ENCODE measurements at places on chromosomes 11 and 22.

DNA sequence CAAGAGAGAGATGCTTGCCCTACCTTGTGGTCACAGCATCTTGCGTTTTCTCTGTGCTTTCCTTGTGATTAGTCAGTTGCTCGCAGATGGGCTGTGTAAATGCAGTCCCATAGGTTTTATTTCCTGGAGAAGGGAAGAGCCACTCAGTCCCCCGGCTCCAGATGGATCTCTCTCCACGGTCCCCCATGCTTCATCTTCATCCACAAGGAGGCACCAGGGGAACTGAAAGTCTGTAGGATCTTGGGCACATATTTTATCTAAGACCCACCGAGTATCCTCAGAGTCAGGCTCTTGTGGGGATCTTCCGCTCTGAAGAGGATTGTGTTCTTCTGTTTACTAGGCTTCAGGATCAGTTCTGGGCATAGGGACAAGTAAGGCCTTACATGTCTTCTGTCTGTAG lies 66.8 kb upstream of the E2F8 start:
- no peak for DNase-seq

GRCh38 chr11:79342236-79342635 lies 98.6 kb downstream of the TENM4 start:
- DNase-seq = no peak

- no peak for DNase-seq
These were observed 116.4 kb downstream of the FAR1 start for GRCh38 chr11:13784855-13785254.

- no peak for DNase-seq
These were observed 99.5 kb downstream of the ZNF280B start for GRCh38 chr22:22408731-22409696.

- DNase-seq = no peak
These were observed 12.3 kb downstream of the RELT start for GRCh38 chr11:73388265-73389133.

DNA sequence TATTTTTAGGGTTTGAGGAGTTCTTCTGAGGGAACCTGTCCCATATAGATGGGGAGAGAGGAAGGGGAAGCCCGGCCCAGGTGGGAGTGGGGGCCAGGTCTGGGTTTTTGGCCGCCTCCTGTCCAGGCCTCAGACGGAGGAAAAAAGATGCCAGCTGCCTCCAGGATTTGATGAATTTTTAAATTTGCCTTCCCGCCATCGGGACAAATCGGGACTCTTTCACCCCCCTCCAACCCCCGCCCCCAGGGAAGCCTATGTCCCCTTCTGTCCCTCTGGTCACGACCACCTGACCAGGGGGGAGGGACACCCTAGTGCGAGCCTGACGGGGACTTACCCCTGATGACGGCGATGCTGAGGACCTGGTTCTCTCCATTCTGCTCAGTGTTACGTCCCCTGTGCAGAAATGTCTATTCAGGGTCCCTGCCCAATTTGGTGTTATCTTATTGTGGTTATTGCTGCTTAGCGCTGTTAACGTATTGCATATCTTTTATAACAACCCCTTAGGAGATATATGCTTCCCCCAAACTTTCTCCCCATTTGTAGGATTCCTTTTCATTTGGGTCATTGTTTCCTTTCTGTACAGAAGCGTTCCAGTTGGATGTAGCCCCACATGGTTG lies 115.9 kb upstream of the GRK3 start:
- no peak for DNase-seq

DNA sequence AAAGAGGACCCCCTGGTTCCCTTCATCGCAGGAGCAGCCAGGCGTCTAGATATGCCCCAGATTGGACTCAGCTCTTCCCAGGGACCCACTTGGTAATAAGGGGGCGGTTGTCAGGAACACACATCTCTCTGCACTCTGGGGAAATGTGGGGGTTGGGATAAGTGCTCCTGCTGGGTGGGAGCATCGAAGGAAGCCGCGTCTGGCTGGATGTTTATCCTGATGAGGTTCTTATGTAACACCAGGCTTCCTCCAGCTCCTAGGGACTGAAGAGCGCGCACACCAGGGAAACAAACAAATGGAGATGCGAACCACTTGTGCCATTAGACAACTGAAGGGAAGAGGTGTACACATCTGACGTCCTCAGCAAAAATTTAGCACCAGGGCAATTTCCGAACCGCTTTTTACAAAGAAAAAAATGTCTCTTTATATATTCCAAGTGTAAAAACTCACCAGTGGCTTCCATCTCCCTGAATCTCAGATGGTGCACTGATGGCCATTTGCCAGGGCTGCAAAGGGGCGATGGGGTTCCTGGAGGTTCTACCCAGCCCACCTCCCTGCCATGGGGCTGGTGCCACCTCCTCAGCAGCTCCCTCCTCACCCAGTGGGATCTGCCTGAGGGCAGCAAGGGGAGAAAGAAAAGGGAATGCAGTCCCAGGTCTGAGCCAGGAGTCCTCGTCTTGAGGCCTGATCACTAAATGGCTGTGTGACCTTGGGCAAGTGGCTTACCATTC lies 89.4 kb downstream of the PKNOX2 start:
- no peak for DNase-seq

- DNase-seq = no peak
These were observed 386.1 kb upstream of the DDI1 start for GRCh38 chr11:103650330-103650729.

All from central memory CD4-positive, alpha-beta T cell (primary cell).